Activated CD4-positive, alpha-beta T cell treated with anti-CD3 and anti-CD28 coated beads for 36 hours (primary cell): ENCODE measurements at places on chromosomes 3 and 15.
A peak's percentile ranks its signal among the peaks of the same experiment; 100 is the strongest.

DNA sequence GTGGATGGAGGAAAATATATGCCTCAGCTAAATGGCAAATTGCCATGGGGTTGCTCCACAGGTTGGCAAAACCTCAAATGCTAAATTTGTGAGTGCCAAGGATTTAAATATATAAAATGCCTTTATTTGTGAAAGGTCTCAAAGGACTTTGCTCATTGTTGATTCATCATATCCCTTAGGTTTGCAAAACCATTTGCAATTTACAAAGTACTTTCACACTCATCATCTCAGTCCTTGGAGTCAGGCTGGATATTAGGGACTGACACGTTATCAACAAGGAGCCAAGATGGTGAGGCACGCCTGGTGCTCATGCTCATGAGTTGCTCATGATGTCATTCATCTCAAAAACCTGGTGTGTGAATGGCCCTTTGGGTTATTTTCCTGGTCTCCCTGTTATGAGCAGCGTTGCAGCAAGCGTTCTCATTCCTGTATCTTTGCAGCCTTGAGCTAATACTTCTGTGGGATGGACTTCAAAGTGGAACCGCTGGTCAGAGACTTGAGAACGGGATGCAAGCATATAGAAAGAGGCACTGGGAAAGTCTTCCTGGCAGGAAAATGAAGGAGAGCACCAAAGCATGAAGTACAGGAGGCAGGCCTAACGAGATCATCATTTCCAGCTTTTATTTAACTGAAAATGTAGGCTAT lies 66.0 kb downstream of the MYO1E start:
- H3K4me3 ChIP-seq: no peak overlapping the region
- no peaks in the 10 kb centered on the region for H3K27me3 ChIP-seq
- H3K4me1 ChIP-seq: peaks cover 2% of the 10 kb centered on the region

GRCh38 chr15:39597336-39597735 lies 16.5 kb downstream of the THBS1 start:
- no peaks in the 10 kb centered on the region for H3K36me3 ChIP-seq
- DNase-seq: no peak
- no peak overlapping the region for H3K27ac ChIP-seq
- H3K4me3 ChIP-seq: no peak overlapping the region
- H3K4me1 ChIP-seq: peaks cover 3% of the 10 kb centered on the region
- peaks cover 6% of the 10 kb centered on the region for H3K27me3 ChIP-seq

DNA sequence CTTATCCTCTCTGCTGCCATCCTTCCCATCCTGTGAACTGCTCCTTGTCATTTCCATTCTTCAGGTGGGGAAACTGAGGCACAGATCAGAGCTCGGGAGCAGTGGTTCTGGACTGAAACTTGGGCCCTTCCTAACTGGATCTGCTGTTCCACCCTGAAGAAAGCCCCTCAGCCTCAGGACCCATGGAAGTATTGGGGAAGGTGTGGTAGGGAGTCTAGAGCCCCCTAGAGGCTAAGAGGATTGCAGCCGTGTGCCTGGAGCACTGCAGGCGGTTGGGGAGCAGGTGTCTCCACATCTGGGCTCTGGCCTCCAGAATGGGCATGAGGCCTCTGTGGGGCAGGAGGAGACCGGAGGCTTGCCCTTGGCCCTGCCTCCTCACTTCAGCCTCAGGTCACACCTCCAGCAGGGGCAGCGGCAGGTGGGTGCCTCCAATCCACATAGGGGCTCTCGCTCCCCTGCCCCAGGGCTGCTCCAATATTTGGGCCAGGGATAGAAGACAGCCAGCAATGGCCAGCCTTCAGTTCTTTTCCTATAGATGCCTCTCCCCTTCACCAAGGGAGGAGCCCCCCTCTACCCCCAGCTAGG lies 28.1 kb downstream of the DNAJB8 start:
- H3K27me3 ChIP-seq: peaks cover 12% of the 10 kb centered on the region
- H3K4me1 ChIP-seq: no peaks in the 10 kb centered on the region
- no peak for DNase-seq
- H3K4me3 ChIP-seq: no peak overlapping the region

DNA sequence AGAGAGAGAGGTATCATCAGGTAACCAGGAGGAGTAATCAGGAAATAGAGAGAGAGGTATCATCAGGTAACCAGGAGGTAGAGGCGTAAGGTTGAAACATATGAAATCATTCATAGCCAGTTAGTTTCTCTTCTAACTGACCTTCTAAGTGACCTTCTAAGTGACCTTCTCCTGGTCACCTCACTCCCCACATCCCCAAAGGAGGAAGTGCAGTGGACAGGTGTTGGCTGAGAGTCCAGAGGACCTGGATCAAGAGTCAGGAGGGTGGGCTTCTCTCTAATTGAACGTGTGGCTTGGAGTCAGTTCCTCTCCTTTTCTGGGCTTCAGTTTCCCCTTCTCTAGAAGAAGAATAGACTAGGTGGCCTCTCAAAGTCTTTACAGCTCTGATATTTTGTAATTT lies 121.3 kb upstream of the DLG1 start:
- H3K36me3 ChIP-seq: no peaks in the 10 kb centered on the region
- no peak overlapping the region for H3K27ac ChIP-seq
- DNase-seq: no peak
- H3K4me1 ChIP-seq: no peaks in the 10 kb centered on the region
- H3K4me3 ChIP-seq: no peak overlapping the region
- peaks cover 6% of the 10 kb centered on the region for H3K27me3 ChIP-seq

DNA sequence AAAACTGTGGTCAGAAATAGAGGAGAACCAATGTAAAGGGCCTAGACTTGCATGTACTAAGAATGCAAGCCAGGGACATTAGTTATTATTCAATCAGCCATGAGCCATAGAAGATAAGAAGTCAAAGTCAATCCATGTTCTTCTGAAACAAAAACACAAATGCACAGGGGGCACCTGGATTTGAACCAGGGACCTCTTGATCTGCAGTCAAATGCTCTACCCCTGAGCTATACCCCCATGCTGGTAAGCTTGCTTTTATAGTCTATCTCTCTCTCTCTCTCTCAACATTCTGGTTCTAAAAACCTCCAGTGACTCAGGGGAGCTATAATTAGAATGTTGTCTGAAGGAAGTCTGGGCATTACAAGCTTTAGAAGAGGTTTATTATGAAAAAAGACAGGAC lies 85.6 kb upstream of the ACP3 start:
- H3K27ac ChIP-seq: no peak overlapping the region
- H3K27me3 ChIP-seq: peaks cover 13% of the 10 kb centered on the region
- no peaks in the 10 kb centered on the region for H3K4me1 ChIP-seq
- H3K4me3 ChIP-seq: no peak overlapping the region
- H3K36me3 ChIP-seq: no peaks in the 10 kb centered on the region

DNA sequence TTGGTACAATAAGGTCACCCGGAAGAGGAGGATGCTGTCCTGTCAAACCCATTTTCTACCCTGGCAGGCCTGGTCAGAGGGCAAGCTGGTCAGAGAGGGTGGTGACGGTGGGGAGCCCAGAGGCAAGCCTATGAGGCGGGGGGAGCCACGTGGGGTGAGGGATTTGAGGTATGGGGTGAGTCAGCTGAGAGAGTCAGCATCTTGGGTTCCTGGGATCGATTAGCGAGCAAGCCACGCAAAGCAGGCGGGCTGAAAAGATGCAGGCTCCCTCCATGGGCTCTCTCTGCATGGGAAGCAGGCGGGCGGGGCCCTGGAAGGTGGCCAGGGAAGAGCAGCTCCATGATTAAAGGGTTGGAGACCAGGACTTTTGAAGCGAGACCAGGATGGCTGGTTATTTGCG lies 48.1 kb downstream of the MAGEF1 start:
- no peaks in the 10 kb centered on the region for H3K4me1 ChIP-seq
- no peaks in the 10 kb centered on the region for H3K36me3 ChIP-seq
- H3K27me3 ChIP-seq: peaks cover 3% of the 10 kb centered on the region
- no peak overlapping the region for H3K27ac ChIP-seq

- no peaks in the 10 kb centered on the region for H3K27me3 ChIP-seq
- H3K27ac ChIP-seq: no peak overlapping the region
- no peaks in the 10 kb centered on the region for H3K4me1 ChIP-seq
- peaks cover 13% of the 10 kb centered on the region for H3K36me3 ChIP-seq
Measured at GRCh38 chr3:171135549-171135948, 109.0 kb upstream of the SLC2A2 start.

GRCh38 chr3:67655364-67656121 lies 1.1 kb upstream of the SUCLG2 start:
- H3K4me1 ChIP-seq: peaks cover 46% of the 10 kb centered on the region
- peak; percentile 79 for DNase-seq

GRCh38 chr15:67785431-67785830 lies 39.9 kb upstream of the SKOR1 start:
- no peak overlapping the region for H3K4me3 ChIP-seq
- DNase-seq: no peak
- peaks cover 2% of the 10 kb centered on the region for H3K36me3 ChIP-seq
- H3K4me1 ChIP-seq: peaks cover 28% of the 10 kb centered on the region

DNA sequence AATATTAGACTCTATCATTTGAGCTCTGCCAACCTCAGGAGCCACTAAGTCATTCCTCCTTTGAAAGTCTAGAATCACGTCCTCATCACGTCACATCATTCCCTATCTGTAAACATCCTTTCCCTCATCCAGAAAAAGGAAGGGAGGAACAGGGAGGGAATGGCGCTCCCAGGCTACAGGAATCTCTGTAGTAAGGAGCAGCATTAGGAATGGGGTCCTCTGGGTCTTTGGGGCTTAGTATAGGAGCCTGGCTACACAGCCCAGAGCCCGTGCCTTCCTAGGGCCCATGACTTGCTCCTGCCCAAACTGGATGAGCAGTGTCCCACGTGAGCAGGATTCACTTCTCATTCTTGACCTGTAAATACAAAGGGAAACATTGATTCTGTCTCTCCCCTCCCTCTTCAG lies 1.6 kb downstream of the TAGLN3 start:
- no peaks in the 10 kb centered on the region for H3K27me3 ChIP-seq
- no peak overlapping the region for H3K4me3 ChIP-seq
- peaks cover 62% of the 10 kb centered on the region for H3K4me1 ChIP-seq
- H3K27ac ChIP-seq: no peak overlapping the region
- peaks cover 2% of the 10 kb centered on the region for H3K36me3 ChIP-seq
- DNase-seq: no peak

GRCh38 chr3:56144805-56145204 lies 323.5 kb downstream of the ERC2 start:
- no peak for DNase-seq
- H3K27ac ChIP-seq: no peak overlapping the region
- H3K4me3 ChIP-seq: no peak overlapping the region

GRCh38 chr3:43077261-43077660 lies 28.6 kb downstream of the POMGNT2 start:
- peaks cover 22% of the 10 kb centered on the region for H3K36me3 ChIP-seq
- H3K27ac ChIP-seq: no peak overlapping the region
- no peak for DNase-seq
- no peak overlapping the region for H3K4me3 ChIP-seq

DNA sequence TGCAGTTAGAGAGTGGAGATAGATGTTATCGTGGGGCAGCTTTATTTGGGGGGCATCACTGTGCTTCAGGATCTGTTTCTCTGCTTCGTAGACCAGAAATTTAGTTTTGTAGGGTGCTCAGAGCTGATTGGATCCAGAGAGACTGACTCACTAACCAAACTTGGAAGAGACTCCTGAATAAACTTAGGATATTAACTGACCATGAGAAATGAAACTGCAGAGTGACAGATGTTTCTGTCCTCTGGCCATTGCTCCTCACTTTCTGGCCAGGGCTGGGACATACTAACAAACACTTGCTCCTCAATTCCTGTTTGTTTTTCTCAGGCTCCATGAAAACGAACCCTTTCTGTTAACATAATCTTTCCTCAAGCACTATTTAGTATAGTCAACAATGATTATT lies 4.3 kb downstream of the ZNF592 start:
- peaks cover 59% of the 10 kb centered on the region for H3K4me1 ChIP-seq
- peaks cover 29% of the 10 kb centered on the region for H3K36me3 ChIP-seq
- no peak overlapping the region for H3K4me3 ChIP-seq
- DNase-seq: no peak
- H3K27me3 ChIP-seq: no peaks in the 10 kb centered on the region

- H3K36me3 ChIP-seq: no peaks in the 10 kb centered on the region
- no peaks in the 10 kb centered on the region for H3K27me3 ChIP-seq
- peak overlapping the region; percentile 90 for H3K27ac ChIP-seq
- DNase-seq: peak; percentile 80
- peak overlapping the region; percentile 89 for H3K4me3 ChIP-seq
- H3K4me1 ChIP-seq: peaks cover 16% of the 10 kb centered on the region
Measured at GRCh38 chr3:13479332-13479581, 849 bp upstream of the HDAC11 start.
